ENCODE measurements at places on chromosomes 16 and 17.

GRCh38 chr17:39563476-39563875, 44.2 kb downstream of the NEUROD2 start:
- no peak for DNase-seq

GRCh38 chr17:49823614-49824013, 24.3 kb downstream of the TAC4 start:
- no peak for DNase-seq

DNA sequence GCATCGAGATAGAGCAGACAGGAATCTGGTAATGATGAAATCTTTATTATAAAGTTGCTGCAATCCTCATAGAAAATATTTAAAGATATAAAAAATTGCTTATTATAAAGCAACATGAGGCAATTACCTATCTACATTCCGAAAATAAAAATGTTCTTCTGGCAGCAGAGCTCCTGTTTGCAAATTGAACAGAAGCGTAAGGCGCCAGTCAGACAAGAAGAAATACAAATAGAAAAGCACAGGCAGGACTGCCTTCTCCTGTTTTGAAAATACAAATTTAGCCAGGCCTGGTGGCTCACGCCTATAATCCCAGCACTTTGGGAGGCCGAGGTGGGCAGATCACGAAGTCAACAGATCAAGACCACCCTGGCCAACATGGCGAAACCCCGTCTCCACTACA, 95.6 kb downstream of the CDYL2 start:
- no peak for DNase-seq

GRCh38 chr17:73770115-73770848, 126.0 kb upstream of the SDK2 start:
- DNase-seq, result no peak

GRCh38 chr17:19762515-19762961, 14.4 kb upstream of the ALDH3A1 start:
- no peak for DNase-seq

GRCh38 chr17:28573521-28573920, 2.2 kb upstream of the PIGS start:
- DNase-seq, result no peak

DNA sequence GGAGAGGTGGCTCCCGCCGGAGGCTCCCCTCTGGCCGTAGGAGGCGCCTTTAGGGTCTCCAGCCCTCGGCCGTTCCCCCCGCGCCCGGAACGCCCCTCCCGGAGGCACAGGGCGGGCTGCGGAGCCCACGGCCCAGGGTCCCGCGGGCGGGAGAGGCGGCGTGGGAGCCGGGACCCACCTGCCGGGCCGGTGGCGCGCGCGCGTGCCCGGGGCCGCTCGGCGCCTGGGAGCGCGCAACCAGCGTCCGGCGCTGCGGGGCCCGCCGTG, at the start of gene MIF4GD:
MIF4GD (minus strand) TSS at position 266 of the 267 bp plus-strand sequence. CDS start 1,036 bp downstream, outside the sequence.
- DNase-seq, result no peak

DNA sequence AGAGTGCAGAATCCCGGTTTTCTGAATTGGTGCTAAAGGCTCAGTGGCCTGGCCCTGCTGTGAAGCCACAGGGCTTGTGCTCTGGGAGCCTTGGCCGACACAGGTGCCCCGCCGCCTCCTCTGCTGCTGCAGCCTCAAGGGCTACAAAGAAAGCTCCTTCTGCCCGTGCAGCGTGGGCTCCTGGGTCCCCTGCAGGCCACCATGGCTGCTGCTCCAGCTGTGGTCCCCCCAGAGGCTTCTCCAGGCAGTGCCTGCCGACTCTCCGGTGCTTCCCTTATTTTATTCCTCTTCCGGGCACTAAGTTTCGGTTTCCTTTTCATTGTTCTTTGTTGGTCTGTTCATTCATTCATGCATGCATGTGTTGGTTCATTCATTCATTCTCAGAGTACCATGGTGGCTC, 53.1 kb downstream of the CMIP start:
- DNase-seq, result no peak

Measured in glomerular endothelial cell (primary cell).